Small intestine (tissue), 16 donors: ENCODE measurements at places on chromosomes 7 and 10.

DNA sequence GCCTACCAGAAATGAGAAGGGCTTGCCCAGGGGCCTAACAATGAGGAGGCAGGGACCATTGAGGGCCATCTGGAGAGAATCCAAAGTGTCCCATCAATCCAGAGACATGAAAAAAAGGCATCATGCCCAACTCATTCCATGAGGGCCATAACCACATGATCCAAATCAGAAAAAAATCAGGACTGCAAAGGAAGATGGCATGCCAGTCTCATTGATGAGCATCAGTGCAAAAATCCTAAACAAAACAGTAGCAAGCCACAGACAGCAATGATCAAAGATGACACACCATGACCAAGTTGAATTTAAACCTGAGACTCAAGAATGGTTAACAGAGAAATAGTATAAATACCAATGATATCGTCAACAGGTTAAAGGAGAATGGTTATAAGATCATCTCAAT lies 7.0 kb upstream of the CYP3A4 start:
- DNase-seq = no peak

GRCh38 chr7:15175152-15175551 lies 272.6 kb upstream of the DGKB start:
- no peak for DNase-seq

- DNase-seq = no peak
These were observed 741.7 kb upstream of the GALNT17 start for GRCh38 chr7:70390251-70390650.

- DNase-seq = peak; percentile 56
These were observed 13.1 kb upstream of the CAMK2G start for GRCh38 chr10:73887294-73888039.

DNA sequence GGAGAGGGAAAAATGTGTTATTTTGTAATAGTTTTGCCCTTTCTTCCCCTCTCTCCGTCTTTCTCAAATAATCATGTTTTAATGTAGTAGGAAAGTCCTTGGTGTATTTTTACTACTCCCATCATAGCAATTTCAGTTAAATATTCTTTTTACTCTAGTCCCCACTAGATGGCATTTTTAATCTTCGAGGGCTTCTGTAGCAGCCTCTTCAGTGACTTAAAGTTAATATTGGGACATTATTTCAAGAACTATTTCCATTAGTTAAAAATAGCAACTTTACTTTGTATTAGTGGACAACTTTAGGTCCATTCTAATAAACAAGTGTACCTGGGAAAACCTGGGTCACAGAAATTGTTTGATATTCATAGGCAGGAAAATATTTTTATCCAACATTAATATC lies 23.0 kb downstream of the EDRF1 start:
- DNase-seq = no peak

DNA sequence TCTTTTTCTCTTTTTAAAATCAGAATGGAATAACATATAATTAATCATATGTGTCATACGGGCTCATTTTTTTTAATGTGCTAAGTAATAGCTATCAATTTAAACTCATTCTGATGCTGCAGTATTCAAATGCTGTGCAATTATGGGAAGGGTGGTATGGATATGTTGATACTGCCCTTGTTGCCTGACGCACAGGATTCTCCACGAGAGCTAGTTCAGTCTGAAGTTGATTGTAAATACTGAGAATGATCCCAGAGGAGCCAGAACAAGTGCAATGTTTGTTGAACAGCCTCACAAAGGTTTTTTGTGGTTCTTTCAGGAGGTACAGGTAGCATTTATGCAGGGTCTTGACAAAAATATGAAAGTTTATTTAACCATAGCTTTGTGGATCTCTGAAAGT lies 13.4 kb downstream of the NPY start:
- no peak for DNase-seq

DNA sequence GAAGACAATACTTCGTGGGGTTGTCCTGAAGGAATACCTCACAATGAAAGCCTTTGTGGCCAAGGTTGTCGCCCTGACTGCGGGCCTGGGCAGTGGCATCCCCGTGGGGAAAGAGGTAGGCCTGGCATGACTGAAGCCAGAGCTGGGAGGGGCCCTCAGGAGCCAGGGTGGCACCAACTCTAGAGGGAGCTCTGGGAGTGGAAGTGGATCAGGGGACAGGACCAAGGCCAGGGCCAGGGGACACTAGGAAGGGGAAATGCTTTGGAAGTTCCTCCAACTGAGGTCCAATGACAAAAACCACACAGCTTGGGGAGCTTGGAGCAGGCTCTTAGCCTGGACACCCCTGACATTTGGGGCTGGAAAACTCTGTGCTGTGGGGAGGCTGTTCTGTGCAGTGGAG lies 5.8 kb downstream of the CLCN1 start:
- peak; percentile 48 for DNase-seq

DNA sequence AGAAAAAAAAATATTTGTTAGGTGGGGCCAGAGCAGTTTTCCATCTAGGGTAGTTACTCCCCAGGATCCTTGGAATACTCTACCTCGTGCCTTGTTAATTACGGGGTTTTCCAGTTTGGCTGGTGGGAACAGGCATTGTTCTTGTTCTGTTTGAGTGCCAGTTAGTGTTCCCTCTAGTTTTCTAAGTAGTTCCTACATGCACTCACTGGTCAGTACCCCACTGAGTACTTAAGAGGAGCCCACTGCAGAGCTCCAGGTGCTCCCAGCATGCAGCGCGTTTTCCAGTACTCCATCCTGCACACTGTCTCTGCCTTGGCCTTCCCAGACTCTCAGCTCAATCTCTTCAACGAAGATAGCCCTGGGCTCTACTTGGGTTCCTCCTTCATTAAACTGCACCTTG lies 58.0 kb downstream of the AHCYL2 start:
- no peak for DNase-seq

DNA sequence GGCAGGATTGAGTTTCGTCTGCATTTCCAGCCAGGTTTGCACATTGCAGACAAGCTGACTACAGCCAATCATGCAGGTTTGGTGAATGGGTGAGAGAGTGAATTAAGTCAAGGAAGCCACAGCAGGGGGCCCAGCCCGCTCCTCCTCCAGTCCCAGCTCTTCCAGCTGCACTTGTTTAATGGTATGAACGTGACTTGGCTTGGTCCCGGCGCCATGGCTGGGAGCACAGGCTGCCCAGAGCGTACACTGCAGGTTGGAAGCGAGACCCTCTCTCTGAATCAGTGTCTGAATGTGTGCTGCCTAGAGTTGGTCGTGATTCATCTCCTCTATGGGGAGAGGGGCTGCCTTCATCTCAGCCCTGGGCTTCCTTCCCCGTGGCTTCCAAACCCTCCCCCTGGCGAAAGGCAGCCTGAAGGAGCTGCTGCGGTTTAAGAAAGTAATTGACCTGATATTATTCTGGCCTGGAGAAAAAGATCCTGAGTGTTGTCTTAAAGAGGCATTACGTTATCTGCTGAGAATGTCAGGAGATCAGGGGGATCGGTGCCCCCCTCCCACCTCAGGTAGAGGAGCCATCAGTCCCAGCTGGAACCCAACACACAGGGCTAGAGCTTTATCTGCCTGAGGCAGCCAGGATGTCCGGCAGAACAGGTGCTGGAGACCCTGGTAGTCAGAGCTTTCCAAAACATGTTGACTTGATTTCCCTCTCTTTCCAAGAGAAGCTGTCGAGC lies 132.1 kb downstream of the COL26A1 start:
- no peak for DNase-seq

DNA sequence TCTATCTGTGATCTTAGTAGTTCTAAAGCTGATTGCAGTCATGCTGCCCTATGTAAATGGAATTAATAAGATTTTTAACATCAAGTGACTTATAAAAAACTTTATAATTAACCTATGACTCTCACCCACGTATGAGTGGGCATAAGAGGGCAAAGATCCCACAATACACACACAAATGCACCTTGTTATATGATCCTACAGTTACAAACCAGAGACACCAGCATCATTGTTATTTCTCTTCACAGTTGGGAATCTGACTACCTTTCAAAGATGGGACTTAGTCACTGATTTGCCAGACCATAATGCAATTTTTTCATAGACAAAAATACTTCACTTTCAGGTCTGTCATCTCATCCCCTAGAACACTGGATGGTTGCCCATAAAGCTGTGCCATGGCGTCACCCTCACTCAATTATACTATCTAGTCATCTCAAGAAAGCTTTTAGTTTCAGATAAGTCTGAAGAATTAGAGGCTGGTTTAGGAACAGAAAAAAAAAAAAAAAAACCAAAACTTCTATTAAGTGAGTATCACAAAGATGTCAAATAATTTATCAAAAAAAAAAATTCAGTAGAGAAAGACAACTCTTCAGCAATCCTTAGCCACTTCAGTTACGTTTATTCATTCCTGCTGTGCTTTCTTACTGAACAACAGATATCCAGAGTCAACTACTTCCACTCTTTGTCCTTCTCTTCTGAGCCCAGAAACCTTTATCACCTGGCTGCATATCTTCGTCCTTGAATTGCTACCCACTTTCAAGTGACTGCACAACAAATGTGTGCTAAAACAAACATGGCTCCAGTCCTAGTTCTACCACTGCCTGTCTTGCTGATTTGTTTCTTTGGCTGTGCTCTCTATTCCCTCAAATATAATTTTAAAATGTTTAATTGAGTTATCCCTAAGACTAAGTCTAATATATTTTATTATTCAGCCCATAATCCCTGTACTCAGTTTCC lies 175.0 kb upstream of the CHRM2 start:
- no peak for DNase-seq

DNA sequence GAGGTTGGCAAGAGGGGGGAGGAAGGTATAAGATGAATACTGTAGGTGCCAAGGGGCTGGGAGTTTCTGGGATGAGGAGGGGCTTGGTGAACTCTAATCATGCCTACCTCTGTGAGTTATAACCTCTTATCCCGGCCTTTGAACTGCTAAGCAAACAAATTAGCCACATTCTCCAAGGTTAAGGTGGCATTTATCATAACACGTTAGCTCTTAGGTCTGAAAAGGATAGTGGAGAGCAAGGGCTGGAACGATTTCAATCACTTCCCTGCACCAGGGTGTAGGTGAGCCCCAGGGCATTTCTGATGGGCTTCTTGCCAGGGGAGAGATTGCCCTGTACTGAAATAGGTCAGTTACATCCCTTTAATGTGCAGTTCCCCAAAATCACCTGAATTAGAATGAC lies 28.6 kb upstream of the DMBT1 start:
- peak; percentile 60 for DNase-seq

DNA sequence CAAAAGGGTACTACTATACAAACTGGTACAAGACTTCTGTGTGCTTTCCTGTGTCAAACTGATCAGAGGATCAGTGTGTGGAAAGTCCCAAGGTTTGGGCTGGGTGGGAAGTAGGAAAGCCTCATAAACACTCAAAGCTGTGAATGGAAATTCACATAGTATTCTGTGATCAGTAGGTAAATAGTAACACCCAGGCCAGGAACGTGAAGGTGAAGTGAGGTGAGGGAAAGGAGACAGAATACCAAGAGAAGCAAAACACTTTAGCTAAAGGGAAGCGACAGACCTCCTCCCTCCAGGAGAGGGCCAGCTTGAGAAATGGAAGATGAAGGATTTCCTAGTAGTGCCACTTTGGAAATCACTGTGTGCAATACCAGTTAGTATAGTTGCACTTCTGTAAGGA lies 451.9 kb downstream of the KCNMA1 start:
- DNase-seq = no peak

GRCh38 chr10:126263006-126263676 lies 125.1 kb downstream of the ADAM12 start:
- DNase-seq = no peak

DNA sequence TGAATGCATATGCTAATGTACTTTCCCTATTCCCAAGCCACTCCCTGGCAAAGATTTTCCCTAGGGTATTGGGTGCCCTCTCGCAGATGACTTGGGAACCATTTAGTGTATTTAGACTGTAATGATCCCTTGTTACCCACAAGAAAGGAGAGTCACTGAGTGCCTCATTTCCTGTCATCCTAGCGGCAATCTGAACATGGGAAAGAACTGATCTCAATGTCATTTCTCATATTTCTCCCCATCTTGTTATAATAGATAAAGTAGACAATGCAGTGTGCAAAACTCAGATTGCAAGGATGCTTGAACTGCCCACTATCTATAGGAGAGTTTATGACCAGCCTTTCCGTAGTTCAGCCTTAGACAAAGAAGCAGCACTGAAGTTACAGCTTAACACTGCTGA lies 123.3 kb downstream of the MICU1 start:
- DNase-seq = no peak

GRCh38 chr7:90678986-90679385 lies 82.9 kb downstream of the CDK14 start:
- no peak for DNase-seq

DNA sequence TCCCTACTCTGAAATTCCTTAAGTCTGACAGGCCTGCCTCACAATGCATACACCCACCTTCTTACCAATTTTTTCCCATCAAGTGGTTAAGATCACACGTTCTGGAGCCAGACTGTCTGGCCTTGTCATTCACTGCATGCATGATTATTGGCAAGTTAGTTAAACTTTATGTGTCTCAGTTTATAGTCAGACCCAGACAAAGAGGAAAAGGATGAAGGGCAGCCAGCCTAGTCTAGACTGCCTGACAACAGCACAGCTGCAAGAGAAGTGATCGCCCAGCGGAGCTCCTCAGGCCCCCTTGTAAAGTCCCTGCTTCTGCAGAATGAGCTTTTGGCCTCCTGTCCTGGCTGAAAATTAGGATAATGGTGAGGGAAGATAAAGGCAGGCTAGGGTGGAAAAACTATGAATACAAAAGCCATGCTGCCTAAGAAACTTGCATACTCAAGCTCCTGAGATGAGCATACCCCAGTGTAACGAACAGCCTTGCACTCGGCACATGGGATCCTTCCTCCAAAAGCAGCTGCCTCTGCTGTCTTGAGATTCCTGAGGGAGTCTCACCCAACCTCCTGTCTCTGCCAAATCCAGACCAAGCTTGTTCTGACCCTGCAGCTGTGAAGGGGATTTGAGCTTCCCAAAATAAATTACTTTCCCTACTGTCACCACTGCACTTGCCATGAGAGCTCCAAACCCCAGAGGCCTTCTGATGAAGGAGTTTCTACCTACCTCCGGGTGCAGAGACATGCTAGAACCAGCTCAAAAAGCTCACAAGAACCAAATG lies 26.7 kb upstream of the MRLN start:
- no peak for DNase-seq

GRCh38 chr10:1151076-1152033 lies 95.2 kb downstream of the WDR37 start:
- DNase-seq = no peak

- no peak for DNase-seq
These were observed 544.5 kb upstream of the FOXK1 start for GRCh38 chr7:4137552-4137951.

DNA sequence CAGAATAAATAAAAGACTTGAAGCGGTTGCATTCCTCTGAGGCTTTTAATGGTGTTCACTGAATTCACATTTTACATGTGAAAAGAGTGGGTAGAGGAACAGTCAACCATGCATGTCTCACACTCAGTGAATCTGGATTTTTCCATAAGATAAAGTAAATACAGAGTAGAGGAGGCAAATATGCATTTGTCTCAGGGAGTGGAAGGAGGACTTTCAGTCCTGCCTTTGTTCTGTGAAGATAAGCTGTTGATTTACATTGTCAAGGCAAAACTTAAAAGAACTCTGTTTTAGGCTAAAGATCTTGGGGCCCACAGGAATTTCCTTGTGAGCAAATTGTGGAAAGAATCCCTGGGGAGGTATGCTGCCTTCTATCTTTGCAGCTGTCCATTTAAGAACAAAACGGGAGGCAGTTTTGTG lies 825.3 kb upstream of the MBL2 start:
- no peak for DNase-seq

GRCh38 chr10:78366663-78367411 lies 333.2 kb downstream of the RPS24 start:
- DNase-seq = no peak

GRCh38 chr10:32943395-32943794 lies 14.6 kb downstream of the ITGB1 start:
- no peak for DNase-seq
